ENCODE measurements at places on chromosomes 1 and 21.

DNA sequence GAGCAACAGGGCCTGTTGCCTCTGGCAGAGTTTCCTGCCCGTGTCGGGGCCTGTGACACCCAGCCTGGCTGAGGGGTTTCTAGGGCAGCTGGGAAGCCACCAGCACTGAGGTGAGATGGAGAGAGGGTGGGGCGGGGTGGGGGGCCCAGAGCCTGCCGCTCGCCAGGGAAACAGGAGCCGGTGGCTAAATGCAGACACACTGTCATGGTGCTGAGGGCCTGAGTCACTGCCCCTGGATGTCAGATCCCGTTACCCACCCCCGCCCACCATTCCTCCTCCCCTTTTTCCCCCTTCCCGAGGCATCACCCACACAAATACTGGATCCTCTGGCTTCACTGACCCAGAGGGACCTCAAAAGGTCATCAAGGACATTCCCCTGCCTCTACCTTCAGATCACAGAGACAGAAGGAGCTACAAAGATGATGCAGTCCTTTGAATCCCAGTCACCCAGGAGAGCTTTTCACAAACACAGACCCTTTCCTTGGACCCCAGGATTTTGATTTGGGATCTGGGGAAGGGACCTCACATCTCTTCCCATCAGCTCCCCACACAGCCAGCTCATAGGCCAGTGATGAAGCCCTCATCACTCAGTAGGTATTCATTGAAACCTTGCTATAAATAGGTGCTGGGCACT lies 1.9 kb upstream of the HSPB7 start:
- no peak for ATAC-seq

- no peak for ATAC-seq
Measured at GRCh38 chr1:237032029-237032428, 10.0 kb upstream of the RYR2 start.

DNA sequence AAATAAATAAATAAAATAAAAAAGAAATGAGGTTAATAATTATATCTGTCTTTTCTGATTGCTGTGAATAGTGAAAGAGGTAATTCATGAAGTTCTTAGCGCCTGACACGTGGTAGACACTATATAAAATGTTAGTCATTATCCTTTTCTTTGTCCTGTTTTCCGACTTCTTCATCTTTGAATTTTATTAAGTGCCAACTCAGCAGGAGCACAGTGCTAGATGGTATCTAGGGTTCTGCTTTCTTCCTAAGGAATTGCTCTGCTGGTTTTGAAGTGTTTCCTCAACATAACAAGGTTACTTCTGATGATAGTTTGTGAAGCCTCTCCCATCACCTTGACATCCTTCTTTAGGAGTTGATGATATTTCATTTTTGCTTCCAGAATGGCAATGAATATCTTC lies 227.0 kb downstream of the DNM3 start:
- ATAC-seq, result no peak

DNA sequence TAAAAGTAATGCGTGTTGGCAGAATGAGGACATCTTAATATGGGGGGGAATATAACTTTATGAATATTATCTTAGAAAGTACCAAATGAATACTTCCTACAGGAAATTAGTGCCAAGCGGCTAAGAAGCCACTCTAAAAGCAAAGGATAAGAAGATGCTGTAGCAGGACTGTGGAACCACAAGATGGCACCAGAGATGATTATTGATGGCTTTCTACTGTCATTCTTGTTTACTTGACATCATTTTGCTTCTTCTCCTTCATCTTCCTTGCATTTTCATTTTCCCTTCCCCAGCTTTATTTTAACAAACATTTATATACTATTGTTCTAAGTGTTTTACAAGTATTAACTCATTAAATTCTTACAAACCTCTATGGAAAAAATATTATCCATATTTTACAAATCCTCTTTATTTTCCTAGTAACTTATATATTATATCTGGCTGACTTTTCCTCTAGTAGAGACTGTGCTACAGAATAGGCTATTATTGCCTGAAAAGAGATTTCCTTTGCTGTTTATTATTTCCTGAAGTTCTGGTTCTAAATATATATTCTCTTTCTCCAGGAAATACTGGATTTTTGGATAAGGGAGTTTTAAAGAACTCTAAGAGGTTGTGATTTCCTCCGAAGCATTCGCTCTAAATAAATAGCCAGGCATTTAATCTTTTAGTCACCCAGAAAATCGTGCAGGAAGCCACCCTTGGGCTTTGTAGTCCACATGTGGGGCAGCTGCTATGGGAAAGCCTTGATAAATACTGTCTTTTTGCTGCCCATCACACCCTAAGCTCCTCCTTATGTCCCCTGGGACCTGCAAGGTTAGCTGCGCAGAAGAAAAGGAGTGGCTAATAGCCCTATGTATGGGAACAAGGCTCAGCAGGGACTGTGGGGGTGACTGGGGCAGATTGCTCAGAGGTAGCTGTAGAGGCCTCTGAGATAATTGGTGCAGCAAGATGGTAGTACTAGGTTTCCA lies 69.8 kb downstream of the TPR start:
- ATAC-seq, result no peak

DNA sequence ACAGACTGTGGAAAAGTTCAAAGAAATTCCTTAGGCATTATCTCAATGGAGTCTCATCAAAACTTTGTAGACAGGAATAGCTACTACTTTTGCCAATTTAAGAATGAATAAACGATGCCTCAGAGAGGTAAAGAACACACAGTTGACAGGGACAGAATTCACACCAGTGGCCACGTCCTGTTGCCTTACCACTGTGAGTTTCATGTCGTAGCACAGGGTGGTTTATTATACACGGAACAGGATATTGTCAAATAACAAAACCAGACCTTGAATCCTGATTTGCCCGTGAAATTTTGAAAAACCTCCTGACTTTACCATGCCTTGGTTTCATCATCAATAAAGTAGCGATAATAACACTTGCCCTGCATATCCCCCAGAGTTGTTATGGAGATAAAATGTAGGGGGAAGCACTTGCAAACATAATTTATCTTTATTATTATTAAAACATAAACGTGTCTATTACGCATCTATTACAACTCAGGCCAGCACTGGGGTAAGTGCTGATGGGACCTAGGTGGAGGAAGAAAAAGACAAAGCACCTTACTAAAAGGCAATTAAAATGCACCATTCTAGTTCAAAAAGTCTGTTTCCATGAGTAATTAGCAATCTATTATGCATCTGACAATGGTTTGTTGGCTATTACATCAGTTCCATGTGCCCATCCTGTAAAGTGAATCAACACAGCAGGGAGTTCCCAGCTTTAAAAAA lies 408.1 kb upstream of the RUNX1 start:
- ATAC-seq, result no peak

DNA sequence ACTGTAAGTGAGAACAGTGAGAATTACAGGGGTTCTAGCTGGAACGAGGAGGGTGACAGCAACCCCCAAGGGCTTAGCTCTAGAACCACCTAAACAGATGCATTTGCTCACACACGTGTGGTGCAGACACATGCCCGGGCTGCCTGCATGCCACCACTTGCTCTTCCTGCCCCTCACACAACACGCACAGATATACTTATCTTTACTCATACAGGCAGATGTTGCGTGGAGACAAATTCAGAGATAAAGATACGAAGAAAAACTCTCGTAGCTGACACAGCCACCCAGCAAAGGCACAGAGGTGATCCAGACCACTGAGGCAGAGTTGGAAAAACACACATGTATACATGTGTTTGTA lies 13.5 kb downstream of the VANGL1 start:
- ATAC-seq, result no peak

DNA sequence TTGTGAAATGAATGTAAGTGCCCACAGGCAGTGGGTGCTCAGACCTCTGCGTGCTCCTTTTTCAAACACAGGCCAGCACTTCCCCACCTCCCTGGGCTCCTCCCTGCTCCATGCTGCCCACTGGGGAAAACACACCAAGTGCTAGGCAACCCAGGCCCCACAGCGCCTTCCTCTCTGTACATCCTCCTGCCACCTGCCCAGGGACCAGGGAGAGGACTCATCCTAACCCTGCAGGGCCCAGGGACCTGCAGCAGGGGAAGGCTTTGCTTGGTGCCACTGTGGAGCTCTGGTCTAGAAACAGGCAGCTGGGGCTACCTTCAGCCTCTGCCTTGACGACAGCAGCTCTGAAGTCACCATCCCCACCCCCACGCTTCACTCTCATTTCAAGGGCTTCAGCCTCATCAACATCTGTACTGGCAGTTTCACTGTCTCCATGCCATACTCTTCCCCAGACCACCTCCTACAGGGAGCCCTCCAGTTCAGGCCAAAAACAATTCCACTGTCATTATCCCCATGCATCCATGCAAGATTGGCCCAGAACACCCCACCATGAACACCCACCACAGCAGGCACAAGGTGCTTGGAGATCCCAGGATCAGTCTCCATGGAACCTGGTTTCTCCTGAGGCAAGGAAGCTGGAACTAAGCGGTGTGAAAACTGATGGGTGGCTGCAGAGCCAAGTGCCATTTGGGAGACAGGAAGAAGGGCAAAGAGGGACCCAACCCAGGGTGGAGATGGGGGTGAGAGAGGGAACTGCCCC lies 1.1 kb downstream of the IGSF8 start:
- no peak for ATAC-seq

DNA sequence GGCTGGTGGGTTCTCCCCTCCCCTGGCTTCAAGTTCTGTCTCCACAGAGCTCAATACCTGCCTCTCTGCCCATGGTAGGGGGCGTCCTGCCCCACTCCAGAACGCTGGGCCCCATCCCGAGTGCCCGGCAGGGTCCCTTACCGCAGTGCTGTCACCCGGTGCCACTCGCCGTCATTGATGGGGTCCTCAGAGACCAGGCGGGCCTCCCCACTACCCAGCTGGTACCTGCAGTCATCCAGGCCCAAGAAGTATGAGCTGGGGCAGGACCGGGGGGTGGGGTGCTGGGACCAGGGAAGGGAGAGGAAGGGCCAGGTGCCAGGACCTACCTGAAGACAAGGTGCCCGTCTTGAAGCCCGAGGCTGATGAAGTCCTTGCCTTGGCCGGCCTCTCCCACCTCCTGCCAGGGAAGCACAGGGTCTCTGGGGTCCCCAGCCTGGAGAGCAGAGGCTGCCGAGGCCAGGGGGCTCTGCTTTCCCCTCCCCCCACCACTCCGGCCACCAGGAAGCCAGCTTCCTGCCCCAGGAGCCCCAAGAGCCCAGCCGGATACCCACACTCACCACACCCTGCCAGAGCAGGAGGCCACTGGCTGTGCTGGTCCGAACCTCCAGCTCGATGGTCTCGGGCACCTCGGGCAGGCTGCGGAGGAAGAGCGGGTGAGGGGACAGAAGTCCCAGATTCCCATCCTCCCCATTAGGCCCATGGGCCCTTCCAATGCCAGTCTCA lies 12.1 kb downstream of the LDLRAD2 start:
- no peak for ATAC-seq

GRCh38 chr1:40985875-40986274 lies 6.4 kb downstream of the CTPS1 start:
- no peak for ATAC-seq

DNA sequence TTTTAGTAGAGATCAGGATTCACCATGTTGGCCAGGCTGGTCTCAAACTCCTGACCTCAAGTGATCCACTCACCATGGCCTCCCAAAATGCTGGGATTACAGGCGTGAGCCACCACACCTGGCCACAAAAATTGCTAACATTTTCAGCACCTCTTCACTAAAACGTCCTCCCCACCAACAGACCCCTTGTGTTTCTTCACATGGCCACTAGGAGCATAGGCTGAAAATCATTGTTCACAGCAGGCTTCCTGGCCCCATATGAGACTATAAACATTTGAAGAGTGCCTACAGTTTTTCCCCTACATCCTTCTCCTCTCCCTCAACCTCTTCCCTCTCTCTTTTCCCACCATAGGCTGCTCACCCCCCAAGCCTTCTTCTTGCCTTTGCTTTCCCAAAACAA lies 28.0 kb upstream of the SFPQ start:
- ATAC-seq, result no peak

DNA sequence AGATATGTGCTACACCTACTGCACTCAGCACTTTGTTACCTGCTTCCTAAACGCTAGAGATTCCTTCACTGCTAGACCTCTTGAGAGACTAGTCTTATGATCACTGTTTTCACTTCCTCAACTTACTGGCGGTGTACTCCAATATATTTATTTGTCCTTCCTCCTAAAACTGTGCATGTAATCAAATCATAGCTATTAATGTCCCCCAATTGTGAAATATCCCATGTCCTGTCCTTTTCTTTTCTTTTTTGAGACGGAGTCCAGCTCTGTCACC lies 3.4 kb downstream of the SOAT1 start:
- ATAC-seq, result no peak

DNA sequence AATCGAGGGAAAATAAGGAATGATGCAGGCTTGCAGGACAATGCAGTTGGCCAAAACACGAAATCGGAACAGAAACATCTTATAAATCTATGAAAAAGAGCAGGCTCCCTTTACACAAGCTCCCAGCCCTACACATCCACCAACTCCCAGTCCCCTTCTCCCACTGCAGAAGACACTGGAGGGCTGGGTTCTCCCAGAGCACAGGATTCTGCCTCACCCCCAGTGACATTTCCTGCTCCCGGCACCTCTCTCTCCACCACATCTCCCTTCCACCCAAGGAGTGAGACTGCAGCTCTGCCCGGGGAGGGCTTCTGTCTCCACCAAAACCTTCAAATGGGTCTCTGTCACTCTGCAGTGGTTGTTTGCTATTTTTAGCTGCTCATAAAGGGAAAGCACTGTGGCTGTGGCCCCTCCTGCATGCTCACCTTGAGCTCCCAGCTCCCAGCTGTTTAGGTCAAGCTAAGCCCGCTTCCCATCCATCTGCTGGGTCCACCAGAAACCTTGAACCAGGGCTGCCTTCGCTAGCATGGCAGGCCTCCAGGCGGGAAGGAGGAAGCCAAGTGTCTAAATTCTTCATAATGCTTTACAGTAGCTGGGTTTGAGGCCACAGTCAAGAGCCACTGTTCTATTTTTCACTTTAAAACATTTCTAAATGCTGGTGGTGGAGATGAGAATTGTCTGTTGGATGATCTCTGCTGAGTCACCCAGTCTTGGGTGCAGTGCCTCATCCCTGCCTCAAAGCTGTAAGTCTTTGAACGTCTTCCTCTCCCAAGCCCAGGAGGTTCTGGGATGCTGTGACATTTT lies 3.3 kb upstream of the C2CD2 start:
- ATAC-seq, result no peak

- ATAC-seq, result no peak
Measured at GRCh38 chr1:41379738-41380130, 18.5 kb downstream of the FOXO6 start.

DNA sequence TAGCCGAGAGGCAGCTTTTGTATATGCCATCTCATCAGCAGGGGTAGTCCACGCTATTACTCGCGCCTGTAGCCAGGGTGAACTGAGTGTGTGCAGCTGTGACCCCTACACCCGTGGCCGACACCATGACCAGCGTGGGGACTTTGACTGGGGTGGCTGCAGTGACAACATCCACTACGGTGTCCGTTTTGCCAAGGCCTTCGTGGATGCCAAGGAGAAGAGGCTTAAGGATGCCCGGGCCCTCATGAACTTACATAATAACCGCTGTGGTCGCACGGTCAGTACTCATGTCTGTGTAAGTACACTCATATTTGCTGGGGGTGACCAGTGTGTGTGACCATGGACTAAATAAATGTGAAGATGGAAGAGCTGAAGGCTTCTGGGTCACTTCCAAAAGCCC lies 7.4 kb downstream of the WNT2B start:
- no peak for ATAC-seq

DNA sequence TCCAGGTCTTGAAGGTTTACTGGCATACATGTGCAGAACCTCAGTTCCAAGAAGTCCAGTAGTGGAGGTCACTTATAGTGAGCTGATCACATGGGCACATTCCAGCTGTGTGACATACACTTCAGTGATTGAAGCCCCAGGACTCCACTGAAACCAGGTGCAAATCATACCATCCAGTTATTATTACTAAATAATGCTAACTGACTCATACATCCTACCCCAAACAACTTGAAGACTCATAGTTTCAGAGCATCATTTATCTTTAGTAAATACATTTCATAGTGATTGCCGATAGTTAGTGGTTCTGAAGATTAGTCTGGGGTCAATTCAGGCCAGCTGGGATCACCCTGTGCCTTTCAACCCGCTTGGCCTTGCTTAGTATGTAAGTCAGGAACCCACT lies 137.9 kb upstream of the UBE2U start:
- no peak for ATAC-seq

Measured in gastroesophageal sphincter (tissue), 4 donors.